ENCODE measurements at places on chromosomes 7 and 10.
A peak's percentile ranks its signal among the peaks of the same experiment; 100 is the strongest.

DNA sequence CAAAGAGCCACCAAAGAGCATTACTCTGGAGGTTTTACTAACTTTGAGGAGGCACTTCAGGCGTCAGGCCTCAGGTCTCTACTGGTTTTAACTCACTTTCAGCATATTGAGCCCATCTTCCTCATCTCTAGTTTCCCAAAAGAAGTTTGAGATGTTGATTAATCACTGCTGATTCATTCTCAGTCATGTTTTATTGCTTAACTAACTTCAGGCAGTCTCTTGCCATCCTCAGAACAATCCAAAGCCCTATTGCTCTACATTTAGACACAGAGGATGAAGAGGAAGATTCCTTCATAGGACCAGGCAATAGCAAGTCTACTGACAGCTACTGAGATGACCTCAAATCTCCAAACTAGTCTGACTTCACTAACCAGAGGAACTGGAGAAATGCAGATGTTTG lies 39.1 kb upstream of the BET1 start:
- peak; percentile 61 for DNase-seq

DNA sequence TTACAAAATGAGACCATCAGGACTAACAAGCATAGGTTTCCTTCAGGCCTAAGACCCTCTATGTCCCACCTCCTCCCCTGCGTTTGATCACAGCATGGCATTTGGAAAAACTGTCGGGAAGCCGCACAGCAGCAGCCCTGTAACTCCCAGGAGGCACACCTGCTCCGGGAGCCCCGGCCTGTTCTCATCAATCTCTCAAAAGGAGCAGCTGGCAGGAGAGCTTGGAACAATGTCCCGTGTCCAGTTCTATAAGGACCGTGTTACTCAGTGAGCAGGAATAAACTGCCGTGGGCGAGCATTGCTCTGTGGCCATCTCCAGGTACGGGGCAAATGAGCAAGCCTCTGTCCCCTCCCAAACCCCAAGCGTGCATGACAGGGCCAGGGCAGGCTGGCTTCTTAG lies 236.9 kb downstream of the SFMBT2 start:
- no peak for DNase-seq

DNA sequence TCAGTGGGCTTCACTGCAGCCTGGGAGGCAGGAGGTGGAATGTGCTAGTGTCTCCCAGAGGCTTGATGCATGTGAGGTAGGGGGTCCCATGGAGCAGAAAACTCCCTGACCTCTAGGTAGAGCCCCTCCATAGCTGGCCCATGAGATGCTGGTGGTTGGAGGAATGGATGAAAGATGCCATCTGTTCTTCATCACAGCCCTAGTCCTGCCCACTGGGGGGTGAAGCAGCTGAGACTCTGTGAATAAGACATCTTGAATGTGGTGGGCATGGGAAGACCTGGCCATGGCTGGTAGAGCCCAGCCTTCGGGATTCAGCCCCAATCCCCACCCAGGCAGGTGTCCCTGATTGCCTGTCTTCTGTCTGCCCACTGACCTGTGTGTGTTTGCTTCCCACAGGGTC lies 92.5 kb downstream of the COL13A1 start:
- DNase-seq = no peak

- no peak for DNase-seq
Measured at GRCh38 chr7:142873281-142873784, 12.2 kb downstream of the TRPV6 start.

DNA sequence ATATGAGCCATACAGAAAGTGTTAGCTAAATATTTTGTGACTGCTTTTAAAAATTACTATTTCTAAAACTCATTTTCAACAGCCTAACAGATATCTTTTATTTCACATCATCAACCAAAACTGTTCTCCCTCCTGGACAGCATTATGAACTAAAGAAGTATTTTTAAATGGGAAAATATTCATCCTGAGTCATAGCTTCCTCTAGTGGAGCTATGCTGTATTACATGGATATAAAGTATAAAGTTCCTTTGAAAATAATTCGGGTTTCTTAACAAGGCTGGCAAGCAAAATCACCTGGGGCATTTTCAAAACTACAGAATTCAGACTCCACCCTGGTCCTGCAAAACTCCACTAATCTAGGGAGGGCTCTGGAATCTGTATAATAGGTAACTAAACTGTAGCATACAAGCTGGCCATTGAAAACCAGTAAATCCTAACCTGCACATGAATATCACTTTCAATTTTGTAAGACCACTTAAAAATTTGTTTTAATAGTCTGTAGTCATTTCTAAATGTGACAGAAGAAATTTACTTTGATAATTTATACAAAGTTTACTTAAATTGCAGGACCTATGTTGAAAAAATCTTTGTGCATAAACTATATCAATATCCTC lies 53.5 kb downstream of the SCIN start:
- DNase-seq = peak; percentile 31

- no peak for DNase-seq
Measured at GRCh38 chr7:47347816-47348385, 234.0 kb downstream of the TNS3 start.

- DNase-seq = no peak
Measured at GRCh38 chr10:110365356-110366143, 60.8 kb upstream of the SMNDC1 start.

DNA sequence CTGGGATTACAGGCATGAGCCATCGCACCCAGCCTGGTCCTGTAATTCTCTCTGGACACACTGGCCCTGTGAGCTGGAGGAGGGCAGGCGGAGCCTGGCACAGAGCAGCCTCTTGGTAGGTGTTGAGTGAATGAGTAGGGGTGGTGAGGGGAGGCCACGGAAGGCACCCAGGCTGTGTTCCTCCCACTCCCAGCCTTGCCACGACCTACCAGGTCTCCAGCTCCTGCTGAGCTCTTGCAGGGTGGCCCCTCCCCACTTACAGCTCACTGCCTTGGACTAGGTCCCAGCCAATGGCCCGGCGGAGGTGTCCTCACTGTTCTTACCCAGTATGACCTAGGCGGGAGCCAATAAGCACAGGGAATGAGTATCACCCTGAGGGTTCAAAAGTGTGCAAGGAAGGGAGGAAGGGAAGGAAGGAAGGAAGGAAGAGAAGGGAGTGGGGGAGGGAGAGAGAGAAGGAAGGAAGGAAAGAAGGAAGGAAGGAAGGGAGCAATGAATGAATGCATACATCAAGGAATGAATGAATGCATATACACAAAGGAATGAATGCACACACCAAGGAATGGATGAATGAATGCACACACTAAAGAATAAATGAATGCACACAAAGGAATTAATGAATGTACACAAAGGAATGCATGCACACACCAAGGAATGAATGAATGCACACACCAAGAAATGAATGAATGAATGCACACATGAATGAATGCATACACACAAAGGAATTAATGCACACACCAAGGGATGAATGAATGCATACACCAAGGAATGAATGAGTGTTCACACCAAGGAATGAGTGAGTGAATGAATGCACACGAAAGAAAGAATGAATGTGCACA lies 45.5 kb downstream of the GTF2IRD1 start:
- no peak for DNase-seq

- peak; percentile 33 for DNase-seq
Measured at GRCh38 chr7:44368885-44369284, 43.5 kb upstream of the CAMK2B start.

DNA sequence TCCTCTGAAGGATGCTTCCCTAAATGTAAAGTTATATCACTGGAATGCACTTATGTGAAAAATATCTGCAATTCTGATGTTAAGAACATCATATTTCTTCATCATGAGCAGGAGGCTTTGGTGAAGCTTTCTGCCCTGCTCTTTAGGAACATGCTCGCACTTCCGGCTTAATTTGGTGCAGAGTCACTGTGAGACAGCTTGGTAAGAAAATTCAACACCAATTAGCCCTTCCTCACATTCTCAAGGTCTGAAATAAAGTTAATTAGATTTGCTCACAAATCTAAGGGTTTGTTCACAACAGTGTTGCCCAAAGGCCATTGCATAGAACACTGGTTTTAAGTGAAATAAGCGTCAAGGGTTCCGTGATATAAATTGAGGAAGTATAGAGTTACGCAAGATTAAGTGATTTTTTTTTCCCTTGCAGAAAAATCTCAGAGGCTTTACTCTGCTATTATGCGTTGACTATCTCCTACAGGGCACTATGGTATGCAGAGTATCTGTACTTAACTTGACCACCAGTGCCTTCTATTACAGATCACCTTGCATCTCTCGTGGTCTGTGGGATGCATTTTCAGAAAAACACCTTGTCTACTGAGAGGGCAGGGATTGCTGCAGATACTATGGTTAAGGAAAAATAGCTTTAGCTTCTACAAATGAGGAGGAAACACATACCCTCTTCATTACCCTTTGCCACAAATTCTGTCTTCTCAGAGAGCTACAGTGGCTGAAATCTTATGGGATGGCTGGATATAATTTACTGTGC lies 953.9 kb downstream of the TYW1 start:
- no peak for DNase-seq

GRCh38 chr7:129405527-129405926 lies 28.7 kb upstream of the STRIP2 start:
- no peak for DNase-seq

- no peak for DNase-seq
Measured at GRCh38 chr10:100081075-100082001, at the start of gene CPN1. TSS of gene CPN1 (minus strand) at chr10:100081869. CDS start at chr10:100081625, 244 bp downstream.

DNA sequence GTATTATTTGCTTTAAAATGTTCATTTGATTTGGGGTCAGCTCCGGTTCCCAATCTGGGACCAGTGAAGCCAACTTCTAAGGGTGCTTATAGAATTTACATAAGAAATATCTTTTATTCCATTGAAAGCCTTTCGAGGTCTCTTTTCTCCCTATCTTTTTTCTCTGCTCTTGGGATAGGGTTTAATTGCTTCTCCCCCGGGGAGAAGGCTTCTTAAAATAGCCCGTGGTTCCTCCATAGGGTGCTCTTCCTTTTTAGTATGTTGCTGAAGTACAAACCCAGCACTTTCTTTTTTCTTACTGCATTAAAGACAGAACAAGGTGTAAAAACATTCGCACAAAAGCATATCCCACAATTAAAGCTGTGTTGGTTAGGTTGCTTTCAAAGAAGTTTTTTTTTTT lies 107.5 kb downstream of the POU6F2 start:
- DNase-seq = no peak

GRCh38 chr10:52082307-52082706 lies 231.8 kb upstream of the DKK1 start:
- no peak for DNase-seq

DNA sequence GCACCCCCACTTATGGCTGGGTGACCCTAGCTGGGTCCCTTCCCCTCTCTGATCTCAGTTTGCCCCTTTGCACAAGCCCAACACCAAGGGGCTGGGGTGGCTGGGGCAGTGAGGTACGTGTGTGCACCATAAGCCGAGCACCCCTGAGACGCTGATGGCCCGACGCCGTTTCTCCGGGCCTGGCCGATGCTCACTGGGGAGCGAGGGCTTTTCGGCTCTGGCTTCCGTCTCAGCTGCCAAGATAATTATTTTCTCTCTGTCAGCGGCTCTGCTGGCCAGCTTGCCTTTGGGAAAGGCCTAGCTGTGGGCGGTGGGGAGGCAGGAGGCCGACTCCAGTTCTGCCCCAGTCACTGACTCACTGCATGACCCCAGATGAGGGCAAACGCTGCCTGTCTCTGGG lies 91.0 kb downstream of the ZMIZ1 start:
- DNase-seq = no peak

- DNase-seq = no peak
Measured at GRCh38 chr10:49285232-49285631, 13.7 kb upstream of the C10orf71 start.

GRCh38 chr7:2720024-2720423 lies 32.0 kb downstream of the AMZ1 start:
- DNase-seq = no peak

DNA sequence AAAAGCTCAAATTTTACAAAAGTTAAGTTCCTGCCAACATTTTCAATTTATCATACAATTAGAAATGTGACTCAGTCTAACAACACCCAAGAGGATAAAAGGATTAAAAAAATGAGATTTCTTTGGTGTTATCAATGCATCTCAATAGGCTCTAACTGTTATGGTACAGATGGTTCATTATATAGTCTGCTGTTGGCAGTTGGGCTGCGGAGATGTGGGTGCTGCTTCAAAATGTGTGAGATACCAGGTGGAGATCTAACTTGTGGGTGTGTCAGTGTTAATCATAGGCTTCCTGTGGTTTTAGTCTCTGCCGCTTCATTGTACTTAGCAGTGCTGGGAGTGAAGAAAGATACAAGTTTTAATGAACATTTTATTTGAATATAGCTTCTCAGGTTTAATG lies 231.2 kb downstream of the EXOC4 start:
- DNase-seq = peak; percentile 68

- no peak for DNase-seq
Measured at GRCh38 chr10:109744020-109744419, 179.3 kb downstream of the XPNPEP1 start.

DNA sequence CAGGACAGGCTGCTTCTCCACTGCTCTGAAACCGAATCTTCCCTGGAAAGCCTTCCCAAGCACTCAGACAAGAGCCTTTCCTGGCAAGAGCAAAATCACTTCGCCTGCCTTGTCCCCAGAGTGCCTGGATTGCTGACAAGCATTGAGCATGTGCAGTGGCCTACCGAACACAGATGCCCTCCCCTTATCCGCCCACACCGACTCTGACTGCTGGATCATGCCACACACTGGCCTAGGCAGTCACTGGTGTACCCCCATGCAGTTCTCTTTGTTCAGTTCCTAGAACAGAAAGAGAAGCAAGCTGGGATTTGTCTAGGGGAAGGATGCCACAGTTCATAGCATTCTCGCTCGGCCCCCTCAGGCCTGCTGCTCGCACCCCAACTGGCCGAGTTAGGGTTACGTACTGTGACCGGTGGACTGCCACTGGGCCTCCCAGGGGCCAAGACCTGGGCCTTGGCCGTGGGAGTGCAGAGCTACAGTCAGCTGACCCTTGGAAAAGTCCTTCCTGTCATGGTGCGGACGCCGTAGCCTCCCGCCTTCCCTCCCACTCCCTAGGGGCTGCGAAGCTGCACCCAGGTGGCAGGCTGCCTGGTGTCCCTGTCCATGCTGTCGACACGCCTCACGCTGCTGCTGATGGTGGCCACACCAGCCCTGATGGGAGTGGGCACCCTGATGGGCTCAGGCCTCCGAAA lies 6.9 kb downstream of the ABCB8 start:
- DNase-seq = no peak

All from foreskin keratinocyte (primary cell).